Esophagus squamous epithelium (tissue), 5 donors: ENCODE measurements at places on chromosomes 5 and 9.

- no peak for DNase-seq
- H3K27me3 ChIP-seq: no peaks in the 10 kb centered on the region
- H3K36me3 ChIP-seq: no peaks in the 10 kb centered on the region
- H3K27ac ChIP-seq: no peak overlapping the region
Observed at GRCh38 chr5:166354332-166354731, 1937.1 kb upstream of the WWC1 start.

- H3K4me3 ChIP-seq: no peak overlapping the region
- H3K4me1 ChIP-seq: no peaks in the 10 kb centered on the region
- no peak for DNase-seq
- no peak overlapping the region for H3K27ac ChIP-seq
Observed at GRCh38 chr5:142455856-142456255, 131.0 kb upstream of the SPRY4 start.

DNA sequence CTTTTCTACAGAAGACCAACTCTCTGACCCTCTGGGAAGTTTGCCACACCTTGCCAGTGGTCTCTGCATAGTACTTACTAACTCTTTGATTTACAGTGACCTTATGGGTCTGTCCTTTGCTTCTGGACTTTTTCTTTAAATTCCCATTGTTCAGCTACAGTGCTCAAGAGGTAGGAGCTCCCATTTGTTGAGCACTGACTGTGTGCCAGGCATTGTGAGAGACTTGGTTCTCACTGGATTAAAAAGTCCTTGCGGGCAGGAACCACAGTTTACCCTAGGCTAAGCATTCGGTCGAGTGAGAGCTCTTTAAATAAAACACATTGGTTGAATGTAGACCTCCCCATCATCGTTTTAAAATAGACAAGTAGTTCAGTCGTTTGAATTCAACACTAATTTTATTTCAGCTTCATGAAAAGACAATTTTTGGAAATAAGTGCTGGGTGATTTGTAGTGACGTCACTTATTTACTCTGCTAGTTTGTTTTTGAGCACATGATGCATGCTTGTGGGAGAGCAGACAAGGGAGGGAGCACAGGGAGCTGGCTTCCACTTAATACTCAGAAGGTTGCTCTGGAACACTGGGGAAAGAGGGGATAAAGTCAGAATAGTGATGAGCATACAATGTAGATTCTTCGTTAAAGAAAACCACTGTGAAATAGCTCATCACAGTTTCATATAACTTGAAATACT, 27.1 kb downstream of the RASGRF2 start:
- no peak overlapping the region for H3K4me3 ChIP-seq
- H3K4me1 ChIP-seq: no peaks in the 10 kb centered on the region
- H3K27ac ChIP-seq: no peak overlapping the region
- DNase-seq: no peak

DNA sequence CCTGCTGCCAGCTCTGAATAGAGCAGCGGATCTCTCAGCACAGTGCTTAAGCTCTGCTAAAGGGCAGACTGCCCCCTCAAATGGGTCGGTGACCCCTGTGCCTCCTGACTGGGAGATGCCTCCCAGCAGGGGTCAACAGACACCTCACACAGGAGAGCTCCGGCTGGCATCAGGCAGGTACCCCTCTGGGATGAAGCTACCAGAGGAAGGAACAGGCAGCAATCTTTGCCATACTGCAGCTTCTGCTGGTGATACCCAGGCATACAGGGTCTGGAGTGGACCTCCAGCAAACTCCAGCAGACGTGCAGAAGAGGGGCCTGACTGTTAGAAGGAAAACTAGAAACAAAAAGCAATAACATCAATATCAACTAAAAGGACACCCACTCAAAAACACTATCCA, 131.6 kb downstream of the TMEM232 start:
- H3K36me3 ChIP-seq: no peaks in the 10 kb centered on the region
- DNase-seq: no peak
- H3K4me3 ChIP-seq: no peak overlapping the region
- H3K27me3 ChIP-seq: no peaks in the 10 kb centered on the region
- no peaks in the 10 kb centered on the region for H3K4me1 ChIP-seq

DNA sequence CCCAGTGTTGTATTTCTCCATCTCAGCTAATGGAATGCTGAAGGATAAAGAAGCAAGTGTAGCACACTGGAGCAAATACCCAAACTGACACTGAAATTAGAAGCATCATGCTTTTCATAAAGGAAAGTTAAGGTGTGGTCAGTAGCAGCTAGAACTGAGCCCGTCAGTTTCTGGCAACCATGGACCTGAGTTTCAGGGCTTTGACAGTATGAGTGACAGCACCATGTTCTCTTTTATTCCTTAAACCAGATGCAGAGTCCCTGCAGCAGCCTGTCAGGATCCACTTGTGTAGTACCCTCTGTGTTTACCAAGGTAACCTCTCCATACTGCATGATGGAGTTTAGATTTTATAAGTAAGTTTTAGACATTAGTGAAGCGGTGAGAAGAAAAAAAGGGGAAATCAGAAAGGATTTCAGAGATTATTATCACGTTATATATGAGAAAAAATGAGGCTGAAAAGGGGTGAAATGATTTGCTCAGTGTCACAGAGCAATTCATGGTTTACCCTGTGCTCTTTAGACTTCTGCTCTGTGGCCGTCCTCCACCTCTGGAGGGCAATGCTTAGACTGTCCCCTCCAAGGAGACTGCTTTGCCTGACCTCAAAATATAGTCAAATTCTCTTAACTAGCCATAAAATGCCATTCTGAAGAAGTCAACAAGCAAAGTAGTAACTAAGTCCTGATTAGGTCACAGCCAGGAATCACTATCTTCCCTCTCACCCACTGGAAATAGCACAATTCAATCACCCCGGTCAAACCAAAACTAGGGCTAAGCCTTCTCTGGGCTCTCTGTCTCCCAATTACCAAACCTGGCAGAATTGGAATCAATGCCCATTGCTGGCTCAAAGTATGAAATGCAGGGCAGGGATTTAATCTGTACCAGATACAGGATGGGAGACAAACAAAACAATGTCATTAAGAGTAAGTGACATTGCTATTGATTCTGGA, 10.5 kb upstream of the MYOT start:
- no peaks in the 10 kb centered on the region for H3K4me1 ChIP-seq
- no peaks in the 10 kb centered on the region for H3K27me3 ChIP-seq
- no peak overlapping the region for H3K4me3 ChIP-seq
- DNase-seq: no peak
- no peaks in the 10 kb centered on the region for H3K36me3 ChIP-seq

DNA sequence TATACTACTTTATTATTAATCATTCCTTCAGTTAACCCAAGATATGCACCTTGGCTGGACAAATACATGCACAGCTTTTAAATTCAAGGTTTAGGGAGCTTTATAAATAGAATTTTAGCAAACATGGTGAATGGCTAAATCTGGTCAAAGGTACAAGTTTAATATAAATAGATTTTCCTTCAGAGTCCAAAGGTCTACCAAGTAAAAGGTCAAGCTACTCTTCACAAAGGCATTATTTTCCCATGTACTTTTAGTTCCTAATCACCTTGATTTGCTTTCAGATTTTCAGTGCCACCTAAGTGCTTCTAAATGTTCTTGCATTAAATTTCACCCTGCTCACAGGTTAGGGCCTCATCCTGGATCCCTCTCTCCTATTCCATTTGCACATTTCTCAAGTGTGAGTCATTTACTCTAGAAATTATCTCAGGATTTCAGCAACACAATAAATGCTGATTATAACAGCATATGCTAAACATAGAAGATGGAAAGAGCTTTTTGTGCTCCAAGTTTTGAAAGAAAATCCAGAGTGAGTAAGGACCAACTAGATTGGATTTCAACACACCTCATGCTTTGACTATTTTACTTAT, 459.4 kb upstream of the ITGA1 start:
- H3K4me3 ChIP-seq: no peak overlapping the region
- no peaks in the 10 kb centered on the region for H3K4me1 ChIP-seq
